NCI-H1092 treated with DMSO at 0.1 percent for 48 hours (cell line): ENCODE measurements at places on chromosomes 3 and 15.

DNA sequence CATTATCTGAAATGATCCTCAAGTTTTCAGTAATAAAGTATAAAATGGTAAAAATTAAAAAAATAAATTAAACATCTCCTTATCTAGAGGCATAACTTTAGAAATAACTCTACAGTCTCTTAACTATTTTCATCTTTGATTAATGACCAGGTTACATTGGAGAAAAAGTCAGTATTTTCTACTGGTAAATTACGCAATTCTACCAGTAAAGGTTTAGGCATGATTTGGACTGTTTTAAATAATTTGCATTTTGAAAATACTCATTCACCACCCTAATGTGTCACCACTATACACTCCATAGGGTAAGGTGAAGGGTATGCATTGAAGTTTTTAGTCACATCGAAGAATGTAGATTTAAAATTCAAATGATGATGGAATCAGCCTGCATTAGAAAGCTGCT is 45.9 kb upstream of the BCHE start:
- no peak for DNase-seq

DNA sequence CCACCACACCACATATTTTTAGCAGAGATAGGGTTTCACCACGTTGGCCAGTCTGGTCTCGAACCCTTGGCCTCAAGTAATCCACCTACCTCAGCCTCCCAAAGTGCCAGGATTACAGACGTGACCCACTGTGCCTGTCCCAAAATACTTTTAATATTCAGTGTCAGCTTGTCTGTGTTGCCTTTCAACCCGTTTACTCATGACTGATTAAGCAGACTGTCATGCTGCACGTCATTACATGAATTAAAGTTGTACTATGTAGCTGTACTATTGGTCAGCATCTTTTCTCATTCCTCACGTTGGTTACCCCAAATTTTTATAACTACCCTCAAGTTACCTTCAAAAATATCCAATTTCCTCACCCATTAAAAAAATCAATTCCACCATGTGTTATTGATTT is 48.7 kb upstream of the GADL1 start:
- DNase-seq: no peak

DNA sequence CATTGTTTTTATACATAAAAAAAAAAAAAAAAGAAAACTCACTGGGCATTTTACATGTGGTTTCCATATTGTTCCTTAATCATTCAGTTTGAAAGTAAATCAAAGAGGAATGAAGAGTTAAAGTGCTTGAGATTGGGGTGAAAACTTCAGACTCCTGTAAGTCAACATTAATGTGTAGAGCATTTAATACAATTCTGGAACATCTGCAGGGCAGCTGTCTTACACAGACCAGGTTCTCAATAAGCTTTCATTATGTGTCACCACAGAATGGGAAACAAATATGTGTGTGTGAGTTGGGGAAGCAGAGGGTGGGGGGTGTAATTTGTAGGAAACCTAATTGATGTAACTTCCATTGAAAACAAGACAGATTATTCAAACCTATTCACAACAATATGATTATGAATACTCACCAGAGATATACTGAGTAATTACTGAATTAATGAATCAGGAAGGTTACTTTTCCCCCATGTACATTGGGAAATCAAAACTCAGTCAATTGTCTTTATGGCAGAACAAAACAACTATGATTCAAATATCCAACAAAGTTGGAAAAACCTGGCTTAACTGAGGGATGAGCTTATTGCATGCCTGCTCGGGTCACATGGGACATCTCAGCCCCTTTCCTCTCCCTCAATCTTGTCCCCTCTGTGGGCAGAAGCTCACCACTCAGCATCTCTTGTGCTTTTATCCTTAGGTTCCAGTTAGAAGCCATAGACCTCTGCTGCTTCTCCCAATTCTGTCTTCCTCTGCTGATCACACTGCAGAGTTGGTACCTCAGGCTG is 281.2 kb upstream of the THBS1 start:
- DNase-seq: no peak

- DNase-seq: no peak
These were observed 22.4 kb downstream of the LRRK1 start for GRCh38 chr15:100941536-100941935.

DNA sequence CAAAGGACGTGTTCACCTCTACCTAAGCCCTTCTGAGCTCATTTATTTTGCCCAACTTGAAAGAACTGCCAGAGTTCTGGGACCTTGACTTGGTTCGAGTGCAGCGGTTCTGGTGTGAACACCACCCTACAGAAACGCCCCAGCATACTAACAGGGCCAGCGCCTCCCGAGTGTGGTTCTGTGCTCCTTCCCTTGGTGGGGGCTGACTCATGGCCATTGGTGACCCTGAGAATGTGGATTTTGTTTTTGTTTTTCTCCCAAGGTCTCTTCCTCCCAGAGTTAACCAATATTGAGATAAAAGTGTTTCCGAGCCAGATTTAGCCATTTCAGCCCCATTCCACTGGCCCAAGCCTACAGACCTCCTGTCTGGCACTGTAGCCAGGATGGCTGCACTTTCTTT is 27.9 kb downstream of the SEMA7A start:
- DNase-seq: no peak
